Endothelial cell (in vitro differentiated cells): ENCODE measurements at places on chromosomes 2 and 18.

DNA sequence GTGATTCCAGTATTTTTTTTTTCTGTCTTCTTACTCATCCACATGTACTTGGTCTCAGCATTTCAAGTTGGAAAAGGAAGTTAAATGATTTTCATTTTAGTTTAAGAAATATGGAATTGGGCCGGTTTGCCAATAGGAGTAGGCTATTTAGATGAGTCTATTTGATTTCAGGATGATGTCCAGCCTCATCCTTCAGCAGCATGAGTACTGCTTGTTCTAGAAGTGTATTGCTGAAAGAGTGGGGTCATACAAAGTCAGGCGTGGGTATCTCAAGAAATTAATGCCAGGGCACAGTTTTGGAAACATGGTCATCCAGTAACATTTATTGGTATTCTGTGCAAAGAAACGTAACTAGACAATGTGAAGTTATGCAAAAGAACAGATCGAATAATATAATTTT, 44.9 kb upstream of the MSTN start:
- H3K27me3 ChIP-seq: peaks cover 1% of the 10 kb centered on the region
- H3K36me3 ChIP-seq: no peaks in the 10 kb centered on the region
- no peak for DNase-seq
- no peak overlapping the region for H3K27ac ChIP-seq

DNA sequence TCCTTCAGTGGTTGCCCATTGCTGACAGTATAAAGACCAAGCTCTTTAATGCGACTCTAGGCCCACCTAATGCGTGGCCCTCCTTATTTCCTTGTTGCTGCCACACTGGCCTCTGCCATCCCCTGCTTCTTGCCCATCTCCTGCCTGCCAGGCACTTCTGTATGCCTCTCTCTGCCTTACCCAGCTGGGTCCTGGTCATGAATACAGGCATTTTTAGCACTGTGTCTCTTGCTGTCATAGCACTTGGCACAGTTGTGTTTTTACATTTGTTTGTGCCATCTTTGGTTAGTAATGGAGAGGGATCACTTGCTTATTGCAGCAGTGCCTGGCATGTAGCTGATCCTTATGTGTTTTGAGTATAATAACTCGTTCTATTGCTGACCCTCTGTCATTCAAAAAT, 38.7 kb downstream of the MAP4K4 start:
- H3K4me3 ChIP-seq: no peak overlapping the region
- H3K36me3 ChIP-seq: no peaks in the 10 kb centered on the region
- H3K4me1 ChIP-seq: peaks cover 53% of the 10 kb centered on the region
- DNase-seq: no peak
- H3K27me3 ChIP-seq: peaks cover 3% of the 10 kb centered on the region

GRCh38 chr2:15115776-15116175, 445.4 kb downstream of the NBAS start:
- no peak for DNase-seq
- H3K36me3 ChIP-seq: peaks cover 6% of the 10 kb centered on the region
- H3K4me1 ChIP-seq: no peaks in the 10 kb centered on the region
- H3K27me3 ChIP-seq: peaks cover 5% of the 10 kb centered on the region
- H3K27ac ChIP-seq: no peak overlapping the region

GRCh38 chr2:10254373-10255188, 48.1 kb upstream of the HPCAL1 start:
- H3K4me3 ChIP-seq: no peak overlapping the region
- H3K4me1 ChIP-seq: peaks cover 4% of the 10 kb centered on the region
- H3K36me3 ChIP-seq: no peaks in the 10 kb centered on the region
- H3K27me3 ChIP-seq: peaks cover 9% of the 10 kb centered on the region

DNA sequence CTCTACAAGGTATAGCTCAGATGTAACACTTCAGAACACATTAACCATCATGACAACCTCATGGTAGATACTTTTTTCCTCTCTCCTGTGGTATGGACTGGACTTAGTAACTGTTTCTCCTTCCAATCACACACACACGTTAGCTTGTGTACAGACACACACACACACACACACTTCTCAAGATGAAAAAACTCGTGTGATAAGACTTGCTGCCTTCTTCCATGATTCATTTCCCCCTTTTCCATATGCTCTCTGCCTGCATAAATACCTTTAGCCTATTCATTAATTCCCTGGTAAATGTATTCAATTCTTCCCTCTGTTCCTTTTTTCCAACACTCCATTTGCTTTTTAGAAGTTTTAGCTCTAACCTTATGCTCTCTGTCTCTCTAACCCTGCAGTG, 118.9 kb upstream of the TANK start:
- H3K4me3 ChIP-seq: no peak overlapping the region
- H3K36me3 ChIP-seq: no peaks in the 10 kb centered on the region
- H3K27me3 ChIP-seq: no peaks in the 10 kb centered on the region
- H3K4me1 ChIP-seq: peaks cover 13% of the 10 kb centered on the region
- H3K27ac ChIP-seq: no peak overlapping the region
- no peak for DNase-seq
